ENCODE measurements at places on chromosomes 3 and 15.

DNA sequence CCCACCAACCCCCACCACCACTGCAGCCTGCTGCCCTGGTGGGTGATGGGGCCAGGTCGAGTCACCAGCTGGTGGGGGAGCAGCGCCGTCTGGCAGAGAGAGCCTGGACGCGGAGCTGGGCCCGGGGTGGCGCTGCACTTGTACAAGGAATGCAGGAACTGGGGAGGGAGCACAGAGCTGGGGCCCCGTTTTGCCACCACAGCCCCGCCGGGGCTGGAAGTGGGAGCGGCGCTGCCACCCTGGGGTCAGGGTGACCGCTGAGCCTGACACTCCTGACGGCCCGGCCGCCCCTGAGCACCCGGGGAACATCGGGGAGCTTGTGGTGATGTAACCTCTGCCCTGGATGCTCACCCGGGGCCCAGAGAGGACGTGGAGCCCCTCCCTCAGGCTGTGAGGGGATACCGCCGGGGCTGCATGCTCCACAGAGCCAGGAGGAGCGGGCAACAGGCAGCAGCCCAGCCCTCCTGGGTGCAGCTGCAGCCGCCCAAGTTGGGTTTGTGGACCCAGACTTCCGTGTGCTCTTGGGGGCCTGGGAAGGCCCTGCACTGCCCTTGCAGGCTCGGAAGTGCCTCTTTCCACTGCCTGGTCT is 32.6 kb upstream of the IREB2 start:
- DNase-seq = no peak

- DNase-seq = no peak
Measured at GRCh38 chr15:70855764-70856163, 1.8 kb upstream of the LARP6 start.

GRCh38 chr15:73604477-73604876 is 28.7 kb downstream of the NPTN start:
- DNase-seq = no peak

- DNase-seq = no peak
Measured at GRCh38 chr3:175335229-175335628, 476.1 kb downstream of the NAALADL2 start.

DNA sequence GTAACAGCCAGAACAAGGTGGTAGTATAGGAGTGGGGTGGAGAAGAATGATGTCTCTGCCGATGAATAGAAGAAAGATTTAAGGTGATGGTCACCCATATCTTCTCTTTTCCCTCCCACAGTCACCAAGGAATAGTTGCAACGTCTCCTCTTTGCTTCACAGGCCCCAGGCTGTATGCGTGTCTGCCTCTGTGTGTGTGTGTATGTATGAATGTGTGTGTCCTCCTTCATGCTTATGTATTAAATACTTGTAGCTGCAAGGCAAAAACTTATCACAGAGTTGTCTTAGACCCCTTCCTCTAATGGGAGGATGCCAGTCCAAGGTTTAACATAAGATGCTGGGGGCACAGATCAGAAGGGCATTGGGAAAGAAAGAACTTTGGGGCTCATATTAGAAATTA is 19.1 kb upstream of the BNC1 start:
- DNase-seq = no peak

DNA sequence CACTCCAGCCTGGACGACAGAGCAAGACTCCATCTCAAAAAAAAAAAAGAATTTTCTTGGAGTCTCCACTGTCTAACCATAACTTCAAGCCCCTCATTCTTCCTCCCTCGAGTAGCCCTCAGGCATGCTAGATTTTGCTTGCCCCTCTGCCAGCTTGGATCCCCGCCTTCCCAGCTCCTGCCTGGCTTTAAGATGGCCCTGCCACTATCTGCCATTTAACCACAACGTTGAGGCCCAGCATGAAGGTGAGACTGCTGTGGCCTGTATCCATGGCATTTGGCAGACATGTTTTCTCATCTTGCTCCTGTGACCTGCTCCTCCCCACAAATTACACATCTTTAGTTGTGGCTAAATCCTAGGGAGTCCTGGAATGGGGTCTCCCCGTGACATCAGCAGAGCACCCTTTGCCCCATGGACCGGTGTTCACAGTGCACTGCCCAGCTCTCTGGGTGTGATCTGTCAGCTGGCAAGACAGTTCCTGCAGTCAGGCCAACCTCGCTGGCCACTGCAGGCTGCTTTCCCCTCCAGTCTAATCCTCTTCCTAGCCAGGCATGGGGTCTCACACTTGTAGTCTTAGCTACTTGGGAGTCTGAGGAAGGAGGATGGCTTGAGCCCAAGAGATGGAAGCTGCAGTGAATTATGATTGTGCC is 10.4 kb downstream of the VPS18 start:
- DNase-seq = no peak

DNA sequence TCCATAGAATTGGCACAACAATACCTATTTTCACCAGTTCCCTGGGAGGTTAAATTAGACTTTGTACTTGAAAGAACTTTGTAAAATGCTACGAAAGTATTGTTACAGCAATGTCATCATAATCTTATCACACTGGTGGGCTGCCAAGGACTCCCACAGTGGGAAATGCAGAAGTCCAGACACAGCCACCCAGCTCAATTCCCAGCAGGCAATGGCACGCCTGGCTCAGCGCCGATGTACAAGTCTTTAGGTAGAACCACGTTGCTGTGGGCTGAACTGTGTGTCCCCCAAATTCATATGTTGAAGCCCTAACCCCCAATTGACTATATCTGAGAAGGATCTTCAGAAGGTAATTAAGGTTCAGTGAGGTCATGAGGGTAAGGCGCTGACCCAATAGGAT is 12.3 kb downstream of the MYO5C start:
- DNase-seq = no peak

All from CD4-positive, alpha-beta T cell treated with Interleukin-17A for 1 hour (primary cell).